ENCODE measurements at places on chromosomes 1 and 21.
A peak's percentile ranks its signal among the peaks of the same experiment; 100 is the strongest.

GRCh38 chr1:16119926-16120325 lies 35.9 kb downstream of the EPHA2 start:
- no peak for DNase-seq

- DNase-seq, result no peak
These were observed 14.4 kb downstream of the CD58 start for GRCh38 chr1:116556289-116557006.

- no peak for DNase-seq
These were observed 37.0 kb downstream of the AKNAD1 start for GRCh38 chr1:108819878-108820277.

DNA sequence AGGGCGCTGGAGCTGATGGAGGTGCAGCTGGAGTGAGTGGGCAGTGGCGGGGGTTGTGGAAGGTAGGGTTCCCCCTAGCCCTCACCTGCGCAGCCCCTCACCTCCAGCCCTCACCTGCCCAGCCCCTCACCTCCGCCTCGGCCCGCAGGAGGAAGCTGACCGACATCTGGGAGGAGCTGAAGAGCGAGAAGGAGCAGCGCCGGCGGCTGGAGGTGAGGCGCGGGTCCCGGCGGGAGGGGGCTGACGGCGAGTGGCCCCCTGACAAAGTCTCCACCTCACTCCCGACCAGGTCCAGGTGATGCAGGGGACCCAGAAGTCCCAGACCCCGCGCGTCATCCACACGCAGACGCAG lies 2.7 kb downstream of the EVA1B start:
- DNase-seq, result no peak

GRCh38 chr21:41478319-41479177 lies 29.4 kb downstream of the TMPRSS2 start:
- no peak for DNase-seq

GRCh38 chr1:202310746-202311145 lies 31.0 kb downstream of the UBE2T start:
- no peak for DNase-seq

- no peak for DNase-seq
These were observed 12.9 kb upstream of the ETV3 start for GRCh38 chr1:157151073-157151472.

DNA sequence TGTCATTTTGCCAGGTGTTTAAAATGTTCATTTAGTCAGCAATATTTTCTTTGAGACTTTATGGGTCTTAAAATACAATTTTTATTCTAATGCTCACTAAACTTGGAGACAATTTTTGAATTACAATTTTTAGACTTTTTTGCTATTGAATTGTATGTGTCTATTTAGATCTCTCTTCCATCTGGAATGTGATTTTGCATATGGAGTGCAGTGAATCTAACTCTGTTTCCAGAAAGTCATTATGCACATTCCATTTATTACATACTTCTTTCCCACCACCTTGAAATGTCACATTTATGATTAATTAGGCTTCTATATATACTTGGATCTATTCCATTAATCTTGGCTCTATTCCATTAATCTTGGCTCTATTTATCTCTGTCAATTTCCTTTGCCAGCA lies 5.6 kb upstream of the TSPEAR start:
- no peak for DNase-seq

GRCh38 chr21:31592963-31593560 lies 66.4 kb upstream of the SOD1 start:
- no peak for DNase-seq

GRCh38 chr21:41260428-41260827 lies 56.2 kb upstream of the FAM3B start:
- no peak for DNase-seq

DNA sequence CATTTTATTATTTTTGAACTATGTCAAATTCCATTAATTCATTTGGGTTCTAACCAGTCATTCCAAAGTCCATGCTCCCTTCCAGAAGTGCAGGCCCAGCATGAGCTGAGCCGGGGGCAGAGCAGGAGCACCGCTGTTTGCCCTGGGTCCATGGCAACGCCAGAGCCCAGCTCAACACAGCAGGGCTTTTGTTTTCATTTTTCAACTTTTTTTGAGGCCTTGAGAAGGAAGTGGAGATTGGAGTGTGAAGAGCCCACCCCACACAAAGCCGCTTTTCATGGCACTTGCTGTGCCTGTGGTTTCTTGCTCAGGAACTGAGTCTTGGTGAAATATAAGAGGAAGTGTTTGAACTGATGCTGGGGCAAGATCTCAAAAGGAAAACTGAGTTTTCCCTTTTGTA lies 13.2 kb upstream of the PRMT2 start:
- DNase-seq, result peak; percentile 93

GRCh38 chr21:17446737-17447136 lies 66.1 kb upstream of the CXADR start:
- no peak for DNase-seq

GRCh38 chr1:167022384-167022783 lies 33.3 kb downstream of the MAEL start:
- DNase-seq, result no peak

DNA sequence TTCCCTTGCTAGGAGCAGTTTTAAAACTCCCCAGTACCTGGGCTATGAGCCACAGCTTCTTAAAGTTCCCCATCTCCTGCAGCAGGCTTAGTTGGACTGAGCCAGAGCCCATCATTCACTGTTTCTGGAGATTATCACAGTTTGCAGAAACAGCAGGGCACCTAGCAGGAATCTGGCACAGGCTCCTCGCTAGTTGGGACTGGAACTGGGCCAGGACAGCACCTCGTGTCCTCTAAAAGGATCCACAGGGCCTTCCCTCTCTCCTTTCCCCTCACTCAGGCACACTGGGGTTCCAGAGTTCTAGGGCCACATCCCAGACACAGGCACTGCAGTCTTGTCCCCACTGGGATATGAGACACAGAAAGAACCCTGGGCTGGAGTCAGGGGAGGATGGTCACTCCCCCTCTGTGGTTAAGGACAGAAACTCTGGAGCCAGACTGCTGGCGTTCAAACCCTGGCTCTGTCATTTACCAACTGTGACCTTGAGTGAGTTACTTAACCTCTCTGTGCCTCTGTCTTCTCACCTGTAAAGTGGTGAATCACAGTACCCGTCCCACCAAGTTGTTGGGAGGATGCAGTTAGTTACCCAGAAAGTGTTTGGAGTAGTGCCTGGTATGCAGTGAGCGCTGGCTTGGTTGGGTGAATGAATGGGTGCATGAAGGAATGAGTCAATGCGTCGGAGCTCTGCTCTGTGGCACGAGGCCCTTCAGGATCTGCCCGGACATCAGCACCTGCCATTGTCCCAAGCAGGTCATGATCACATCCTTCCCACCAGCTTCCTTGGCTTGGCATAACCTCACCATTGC lies 18.8 kb upstream of the ECE1 start:
- DNase-seq, result no peak

GRCh38 chr1:42762269-42762668 lies 4.6 kb downstream of the P3H1 start:
- DNase-seq, result no peak

DNA sequence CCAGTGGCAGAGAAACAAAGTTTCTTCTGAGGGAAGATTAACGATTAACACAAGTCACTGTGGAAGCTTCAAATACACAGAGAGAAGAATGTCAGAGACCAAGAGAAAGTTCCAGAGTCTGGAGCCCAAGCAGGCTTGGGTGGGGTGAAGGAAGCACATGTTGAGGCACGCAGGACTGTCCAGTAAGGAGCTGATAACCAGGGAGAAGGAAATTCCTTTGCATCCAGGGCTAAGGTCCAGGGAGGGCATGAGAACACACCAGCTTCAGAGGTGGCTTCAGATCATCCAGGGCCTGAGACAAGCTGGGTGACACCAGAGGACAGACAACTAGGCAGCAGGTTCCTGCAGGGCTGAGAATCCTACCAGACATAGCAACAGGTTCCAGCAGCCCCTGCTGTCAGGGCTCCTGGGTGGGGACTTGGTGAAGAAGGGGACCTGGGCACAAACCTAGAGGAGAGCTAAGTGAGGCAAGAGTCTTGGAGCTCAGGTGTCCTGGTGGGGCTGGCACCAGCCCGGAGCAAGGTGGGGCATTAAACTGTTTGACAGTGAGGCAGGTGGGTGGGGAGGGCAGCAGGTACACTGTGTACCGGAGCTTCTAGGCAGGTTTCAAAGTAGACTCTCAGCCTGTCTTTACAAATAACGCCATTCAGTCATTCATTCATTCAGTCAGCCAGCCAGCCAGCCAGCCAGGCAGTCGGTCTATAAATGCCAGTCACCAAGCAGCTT lies 2.6 kb upstream of the SPRR1A start:
- DNase-seq, result no peak

DNA sequence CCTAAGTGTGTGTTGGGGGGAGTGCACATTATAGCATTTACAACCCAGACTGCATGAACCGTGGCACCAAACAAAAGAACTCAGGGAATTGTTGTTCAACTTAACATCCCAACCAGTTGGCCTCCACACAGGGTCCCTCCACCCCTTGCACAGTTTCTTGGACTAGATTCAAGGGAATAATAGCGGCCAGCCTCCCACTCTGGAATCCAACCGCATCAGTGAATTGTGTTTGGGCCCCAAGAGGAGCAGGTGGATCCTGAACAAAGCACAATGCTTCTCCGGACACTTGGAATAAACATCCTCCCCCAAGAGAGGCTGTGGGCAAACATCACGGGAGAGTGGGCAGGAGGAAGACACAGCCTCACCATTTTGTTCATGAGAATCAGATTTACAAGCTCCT lies 18.2 kb downstream of the CD34 start:
- no peak for DNase-seq

DNA sequence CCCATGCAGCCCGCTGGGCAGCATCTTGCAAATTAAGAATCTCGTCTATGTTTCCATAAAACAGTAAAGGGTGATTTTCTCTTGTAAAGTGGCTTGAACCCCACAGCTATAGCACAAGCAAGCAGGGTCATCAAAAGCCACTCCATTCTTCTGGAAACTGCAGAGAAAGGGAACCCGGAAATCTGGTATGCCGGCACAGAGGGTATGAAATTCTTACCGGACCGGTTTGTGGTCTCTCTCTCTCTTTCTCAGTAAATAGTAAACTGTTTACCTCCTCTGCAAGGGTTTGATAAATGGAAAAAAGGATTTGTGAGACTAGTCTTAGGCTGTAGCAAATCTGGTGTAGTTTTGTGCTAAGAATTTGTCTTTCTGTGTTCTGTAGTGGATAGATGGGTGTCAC lies 2.7 kb upstream of the ADSS2 start:
- no peak for DNase-seq

DNA sequence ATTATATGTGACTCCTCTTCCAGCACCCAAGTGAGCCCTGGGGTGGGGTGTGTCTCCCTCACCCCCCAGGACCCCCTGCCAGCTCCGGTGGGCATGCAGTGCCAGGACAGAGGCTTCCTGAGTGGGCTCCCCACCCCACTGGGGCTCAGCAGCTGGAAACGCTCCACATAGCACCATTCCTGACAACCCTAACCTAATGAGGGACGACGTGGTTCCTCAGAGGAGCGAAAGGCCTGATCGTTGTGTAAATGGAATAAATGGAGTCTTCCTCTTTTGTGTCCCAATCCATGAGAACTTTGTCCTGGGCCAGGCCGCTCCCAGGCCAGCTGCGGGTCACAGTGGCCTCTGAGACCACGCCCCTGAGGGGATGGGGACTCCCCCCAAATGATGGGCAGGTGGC lies 1.8 kb upstream of the TSPEAR start:
- no peak for DNase-seq

GRCh38 chr1:70717656-70718055 lies 306.6 kb downstream of the CTH start:
- no peak for DNase-seq

DNA sequence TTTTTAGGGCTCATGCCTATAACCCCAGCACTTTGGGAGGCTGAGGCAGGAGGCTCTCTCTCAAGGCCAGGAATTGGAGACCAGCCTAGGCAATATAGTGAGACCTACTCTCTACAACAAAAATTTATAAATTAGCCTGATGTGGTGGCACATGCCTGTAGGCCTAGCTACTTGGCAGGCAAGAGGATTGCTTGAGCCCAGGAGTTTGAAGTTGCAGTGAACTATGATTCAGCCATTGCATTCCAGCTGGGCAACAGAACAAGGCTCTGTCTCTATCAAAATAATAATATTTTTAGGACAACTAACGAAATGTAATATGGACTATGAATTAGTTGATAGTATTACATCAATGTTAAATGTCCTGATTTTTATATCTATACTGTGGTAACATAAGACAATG lies 68.8 kb upstream of the ARID1A start:
- DNase-seq, result no peak

DNA sequence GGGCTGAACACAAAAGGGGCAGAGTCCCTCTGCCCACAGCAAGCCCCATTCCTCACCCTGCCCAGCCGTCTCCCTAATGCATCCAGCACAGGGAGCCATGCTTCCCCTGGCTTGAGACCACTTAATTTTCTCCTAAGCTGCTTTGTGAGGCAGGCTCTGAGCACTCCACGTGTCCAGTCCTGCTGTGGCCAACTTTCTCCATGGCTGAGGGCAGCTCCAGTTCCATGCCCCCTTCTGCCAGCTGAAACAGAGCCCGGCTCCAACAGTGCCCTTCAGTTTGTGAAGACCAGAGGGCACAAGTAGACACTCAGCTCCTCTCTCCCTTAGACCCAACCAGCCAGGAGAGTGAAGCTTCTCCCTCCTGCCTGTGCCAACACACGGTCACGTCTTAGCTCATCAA lies 33.8 kb downstream of the PLEKHA6 start:
- DNase-seq, result no peak

DNA sequence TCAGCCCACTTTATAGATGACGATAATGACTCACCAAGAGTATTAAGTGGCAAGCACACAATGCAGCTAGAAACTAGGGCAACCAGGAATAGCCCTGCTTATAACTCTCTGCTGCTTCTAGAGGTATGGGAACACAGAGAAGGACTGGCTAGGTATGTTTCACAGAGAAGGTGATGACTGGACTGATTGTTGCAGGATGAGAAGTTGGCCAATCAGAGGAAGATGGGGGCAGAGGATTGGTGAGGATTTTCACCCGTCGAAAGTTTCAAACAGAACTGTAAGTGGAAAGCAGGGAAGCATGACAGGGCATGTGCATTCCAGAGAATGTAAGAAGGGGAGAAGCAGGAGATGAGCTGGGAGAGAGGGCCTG lies 222.4 kb upstream of the JUN start:
- DNase-seq, result no peak

DNA sequence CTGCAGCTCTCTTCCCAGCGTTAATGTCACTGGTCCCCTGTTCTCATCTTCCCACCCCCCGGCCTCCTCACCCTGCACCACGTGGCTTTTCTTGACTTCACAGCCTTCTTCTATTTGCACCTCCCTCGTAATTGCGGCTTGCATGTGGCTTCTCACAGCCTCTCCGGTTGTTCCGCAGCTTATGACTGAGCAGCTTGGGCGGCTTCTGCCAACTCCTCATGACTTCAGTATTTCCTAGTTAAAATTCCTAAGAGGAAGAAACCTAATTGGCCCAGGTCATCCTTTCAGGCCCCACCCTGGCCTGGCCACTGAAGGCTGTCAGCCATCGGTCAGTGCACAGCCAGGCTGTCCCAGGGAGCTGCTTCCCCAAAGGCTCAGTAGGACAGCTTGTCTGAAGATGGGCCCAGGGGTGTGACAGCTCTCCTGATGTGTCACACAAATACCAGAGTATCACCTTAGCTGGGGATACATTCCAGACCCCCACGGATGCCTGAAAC lies 8.6 kb upstream of the RERE start:
- DNase-seq, result no peak

Measured in smooth muscle cell of the brain vasculature (primary cell).